ENCODE measurements at places on chromosomes 12 and 14.

- DNase-seq, result no peak
Observed at GRCh38 chr12:96040305-96041133, 5.1 kb upstream of the LTA4H start.

DNA sequence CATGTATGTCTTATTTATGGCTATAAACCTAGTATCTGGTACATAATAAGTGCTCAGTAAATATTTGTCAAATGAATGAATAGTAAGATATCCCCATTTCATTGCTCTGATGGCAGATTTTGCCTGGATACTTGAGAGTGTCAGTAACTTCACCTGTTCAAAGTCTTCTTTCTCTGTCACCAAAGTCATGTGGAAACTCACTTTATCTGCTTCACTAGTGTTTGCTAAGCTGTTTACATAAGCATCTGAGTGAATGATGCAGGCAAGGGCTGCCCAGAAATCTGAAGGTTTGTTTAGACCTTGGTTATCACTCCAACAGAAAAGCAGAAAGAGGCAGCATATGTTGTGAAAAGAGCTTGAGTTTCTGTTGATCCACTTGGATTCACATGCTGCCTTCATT is 4.3 kb downstream of the OR4E1 start:
- DNase-seq, result no peak

DNA sequence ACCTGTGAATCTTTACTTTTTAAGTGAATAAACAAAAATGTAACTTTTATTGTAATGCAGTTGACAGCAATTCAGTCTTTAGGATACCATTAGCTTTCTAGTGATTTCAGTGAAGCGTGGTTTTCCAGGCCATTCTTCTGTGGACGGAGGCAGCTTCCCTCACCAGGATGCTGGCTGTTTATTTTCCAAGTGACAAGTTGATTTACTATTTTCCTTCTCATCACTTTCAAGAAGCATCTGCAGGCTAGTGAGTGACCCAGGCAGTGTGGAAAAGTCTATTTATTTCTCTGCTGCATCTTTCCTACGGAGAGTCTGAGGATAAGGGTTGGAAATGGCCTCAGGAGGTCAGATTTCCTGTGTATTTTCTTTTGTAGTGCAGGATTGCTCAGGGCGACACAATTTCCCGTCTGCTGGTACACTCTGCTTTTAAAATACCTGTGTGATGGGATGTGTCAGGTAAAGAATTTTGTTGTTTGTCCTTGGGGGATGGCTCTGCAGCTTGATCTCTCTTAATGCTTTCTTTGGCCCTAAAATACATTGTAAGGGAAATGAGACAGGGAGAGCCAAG is 467.8 kb downstream of the NRXN3 start:
- no peak for DNase-seq

GRCh38 chr12:66087365-66087943 is 43.1 kb downstream of the LLPH start:
- DNase-seq, result no peak

DNA sequence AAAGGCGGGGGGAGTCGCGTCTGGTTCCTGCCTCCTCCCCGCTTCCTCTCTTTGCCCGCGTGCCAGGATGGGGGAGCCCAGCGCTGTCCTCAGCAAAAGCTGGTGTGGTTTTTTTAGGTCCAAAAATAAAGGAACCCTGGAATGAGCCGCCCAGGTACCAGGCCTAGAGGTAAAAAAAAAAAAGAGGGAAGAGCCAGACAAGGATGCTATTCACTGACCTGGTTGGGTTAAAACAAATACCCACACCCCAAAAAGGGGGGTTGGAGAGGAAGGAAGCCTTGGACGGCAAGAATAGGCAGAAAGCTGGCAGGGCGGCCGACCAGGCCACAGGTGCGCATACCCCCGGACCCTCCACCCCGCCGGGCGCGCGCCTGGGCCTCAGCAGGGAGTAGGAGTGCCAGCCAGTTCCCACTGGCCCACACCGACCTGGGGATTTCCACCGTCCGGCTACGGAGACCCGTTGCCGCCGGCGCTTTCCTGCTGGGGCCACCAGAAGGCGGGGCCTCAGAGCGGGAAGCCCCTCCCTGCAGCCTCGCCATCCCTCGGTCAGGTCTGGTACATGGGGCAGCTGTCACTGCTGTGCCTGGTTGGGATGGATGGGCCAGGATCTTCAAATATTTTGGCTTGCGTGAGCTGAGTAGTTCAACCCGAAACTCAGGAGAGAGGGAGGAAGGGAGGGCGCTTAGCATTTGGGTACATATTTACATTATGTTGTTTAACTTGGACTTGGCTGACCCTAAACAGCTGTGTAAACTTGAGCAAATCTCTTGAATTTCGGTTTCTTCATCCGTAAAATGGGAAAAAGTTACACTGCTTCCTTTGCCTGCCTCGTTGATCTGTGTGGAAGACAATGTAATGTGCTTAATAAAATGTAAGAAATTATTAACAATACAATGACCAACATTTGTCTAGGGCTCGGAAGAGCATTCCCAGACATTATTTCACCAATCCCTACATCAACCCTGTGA is 5.4 kb upstream of the IRF2BPL start:
- no peak for DNase-seq

- DNase-seq, result no peak
Observed at GRCh38 chr12:73159954-73160353, 887.8 kb downstream of the TRHDE start.

GRCh38 chr14:105010891-105011291 is 10.0 kb downstream of the CDCA4 start:
- DNase-seq, result no peak

- DNase-seq, result no peak
Observed at GRCh38 chr14:60327447-60328331, 78.7 kb downstream of the PPM1A start.

Measured in D721Med (cell line).